ENCODE measurements at places on chromosomes 11 and 22.

DNA sequence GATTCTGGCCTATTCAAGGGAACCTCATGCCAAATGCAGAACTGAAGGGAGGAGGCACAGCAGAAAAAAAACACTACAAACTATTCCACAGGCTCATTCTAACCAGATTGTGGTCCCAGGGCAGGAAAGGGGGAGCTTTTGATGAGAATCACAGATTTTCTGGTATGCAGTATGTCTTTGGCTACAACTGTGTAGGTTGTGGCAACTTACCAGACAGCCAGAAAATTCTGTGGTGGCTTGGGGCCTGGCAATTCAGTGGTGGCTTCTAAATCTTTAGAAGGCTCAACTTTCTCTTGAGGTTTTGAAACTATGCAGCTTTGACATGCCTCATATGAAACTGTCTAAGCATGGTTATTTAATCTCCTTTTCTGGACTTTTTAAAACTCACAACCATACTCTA is 850.8 kb upstream of the CCDC90B start:
- no peak for DNase-seq

- DNase-seq = no peak
Measured at GRCh38 chr22:45233386-45233785, 7.3 kb downstream of the KIAA0930 start.

DNA sequence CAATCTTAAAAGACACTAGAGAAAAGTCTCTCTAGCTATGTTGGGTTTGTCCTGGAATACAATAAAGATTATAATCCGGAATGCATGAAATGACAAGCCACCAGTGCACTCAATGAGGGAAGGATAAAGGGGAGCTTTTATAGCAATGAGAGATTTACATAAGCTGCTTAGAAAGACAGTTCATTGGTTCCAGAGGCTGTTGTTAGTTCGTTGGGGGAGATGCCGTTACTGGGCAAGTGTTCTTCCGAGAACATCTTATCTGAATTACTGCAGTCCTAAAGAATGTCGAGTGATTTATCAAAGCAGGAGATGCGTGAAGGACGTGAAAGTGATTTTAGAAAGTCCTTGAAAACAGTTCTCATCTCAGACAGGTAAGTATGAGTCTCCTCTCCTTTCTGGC is 33.6 kb downstream of the SYN3 start:
- DNase-seq = no peak

GRCh38 chr11:87290304-87290922 is 252.7 kb downstream of the TMEM135 start:
- peak; percentile 64 for DNase-seq

DNA sequence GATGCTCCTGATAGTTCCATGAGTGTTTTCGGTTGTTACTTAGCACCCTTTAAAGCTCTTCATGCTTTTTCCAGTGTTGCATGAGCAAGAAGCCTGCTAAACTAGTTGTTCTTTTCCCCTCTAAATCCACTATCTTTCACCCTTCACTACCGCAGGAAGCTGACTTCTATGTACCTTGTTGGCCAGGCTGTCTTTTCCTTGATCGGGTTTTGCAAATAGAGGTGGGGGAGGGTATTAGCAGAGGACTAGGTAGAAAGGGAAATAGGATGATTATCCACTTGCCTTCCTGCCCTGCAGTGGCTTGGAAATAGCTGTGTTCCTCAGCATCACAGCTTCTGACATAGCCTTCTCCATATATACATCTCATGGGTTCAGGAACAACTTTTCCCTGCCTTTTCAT is 23.9 kb downstream of the AASDHPPT start:
- DNase-seq = no peak

- DNase-seq = no peak
Measured at GRCh38 chr11:107716884-107717532, 5.2 kb upstream of the SLN start.

DNA sequence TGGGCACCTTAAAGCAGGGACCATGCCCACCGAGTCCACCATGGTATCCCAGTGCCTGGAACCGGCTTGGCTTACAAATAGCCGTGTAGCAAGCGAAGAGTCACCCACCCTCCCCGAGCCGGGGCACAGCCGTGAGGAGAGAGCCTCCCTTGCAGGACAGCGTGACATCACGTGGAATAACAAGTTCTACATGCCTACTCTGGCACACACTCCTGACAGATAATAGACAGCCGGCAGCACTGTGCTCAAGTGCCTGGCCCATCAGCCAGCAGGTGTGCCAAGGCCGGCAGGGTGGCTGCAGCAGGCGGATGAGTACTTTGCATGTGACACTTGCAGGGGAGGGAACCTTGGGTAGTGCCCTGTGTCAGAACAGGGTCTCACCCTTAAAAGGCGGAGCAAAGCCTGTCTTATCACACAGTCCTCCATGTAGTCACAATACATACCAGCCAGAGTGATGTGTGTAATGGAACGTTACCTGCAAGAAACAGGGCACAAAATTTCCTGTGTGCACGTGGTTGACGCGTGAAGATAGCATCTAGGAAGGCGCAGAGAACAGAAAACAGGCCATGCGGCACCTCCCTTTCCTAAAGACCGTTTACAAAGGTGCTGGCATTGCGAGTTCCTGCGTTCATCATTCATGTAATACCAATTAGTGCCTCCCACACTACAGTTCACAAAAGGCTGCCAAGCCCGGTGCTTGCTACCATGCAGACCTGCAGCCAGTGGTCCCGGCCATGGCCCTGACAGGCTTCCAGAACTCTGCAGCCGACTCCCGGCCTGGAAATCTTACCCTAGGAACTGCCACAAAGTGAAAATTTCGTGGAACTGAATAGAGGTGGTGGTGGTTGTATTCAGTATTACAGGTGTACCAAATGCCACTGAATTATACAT is 16.4 kb downstream of the TOM1 start:
- no peak for DNase-seq

DNA sequence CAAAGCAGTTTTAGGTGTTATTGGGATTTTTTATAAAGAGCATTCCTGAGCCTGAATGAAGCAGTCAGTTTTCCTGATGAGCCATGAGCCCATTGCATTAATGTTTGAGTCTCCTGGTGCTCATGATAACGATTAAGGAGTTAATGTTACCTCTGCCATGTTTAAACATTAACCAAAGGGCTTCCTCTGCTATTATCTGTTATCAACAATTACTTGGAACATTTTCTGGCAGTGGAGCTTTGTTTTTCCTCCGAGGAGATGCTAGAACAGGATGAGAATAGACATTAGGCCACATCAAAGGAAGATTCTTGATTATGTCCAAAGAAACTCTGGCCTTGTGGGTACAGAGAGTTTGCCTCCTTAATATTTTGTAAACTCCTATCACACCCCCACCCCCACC is 49.9 kb downstream of the ZNRF3 start:
- no peak for DNase-seq

GRCh38 chr11:127454856-127455255 is 454.3 kb upstream of the KIRREL3 start:
- no peak for DNase-seq

- DNase-seq = no peak
Measured at GRCh38 chr22:43202326-43202725, 15.4 kb upstream of the TTLL12 start.

DNA sequence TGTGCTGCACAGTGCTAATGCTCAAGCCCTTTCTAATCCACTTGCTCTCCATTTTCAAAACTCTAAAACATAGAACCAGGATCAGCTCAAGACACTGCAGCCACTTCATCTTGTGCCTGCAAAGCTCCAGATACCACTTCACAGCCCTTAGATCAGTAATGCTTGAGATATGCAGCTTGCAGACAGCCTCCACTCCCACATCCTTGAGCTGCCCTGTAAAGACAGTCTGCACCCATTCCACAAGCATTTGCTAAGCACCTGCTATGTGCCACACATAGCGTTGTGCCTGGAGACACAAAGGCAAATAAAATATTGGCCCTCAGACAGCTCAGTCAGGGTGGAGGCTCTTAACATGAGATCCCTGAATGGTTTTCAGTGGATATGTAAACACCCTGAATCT is 192.5 kb upstream of the SNX19 start:
- no peak for DNase-seq

DNA sequence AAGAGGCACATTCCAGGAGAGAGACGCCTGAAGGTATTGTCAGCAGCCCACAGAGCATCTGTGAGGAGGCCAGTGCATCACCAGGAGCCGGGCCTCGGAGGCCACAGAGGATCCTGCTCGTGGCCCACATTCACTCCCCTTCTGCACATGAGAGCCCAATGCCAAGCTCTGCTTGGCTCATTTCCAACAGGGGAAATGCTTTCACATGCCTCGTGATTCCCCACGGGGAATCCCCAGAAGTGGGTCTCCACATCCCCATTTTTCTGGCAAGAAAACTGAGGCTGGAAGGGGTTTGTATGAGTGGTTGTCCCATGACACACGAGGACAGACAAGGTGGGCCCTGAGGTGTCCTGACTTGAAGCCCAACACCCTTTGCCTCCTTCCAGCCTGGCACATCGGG is 34.4 kb downstream of the TP53I11 start:
- peak; percentile 27 for DNase-seq

- DNase-seq = no peak
Measured at GRCh38 chr22:29948385-29948769, 65.4 kb downstream of the MTMR3 start.

- no peak for DNase-seq
Measured at GRCh38 chr11:1667906-1668305, 29.1 kb upstream of the KRTAP5-6 start.

DNA sequence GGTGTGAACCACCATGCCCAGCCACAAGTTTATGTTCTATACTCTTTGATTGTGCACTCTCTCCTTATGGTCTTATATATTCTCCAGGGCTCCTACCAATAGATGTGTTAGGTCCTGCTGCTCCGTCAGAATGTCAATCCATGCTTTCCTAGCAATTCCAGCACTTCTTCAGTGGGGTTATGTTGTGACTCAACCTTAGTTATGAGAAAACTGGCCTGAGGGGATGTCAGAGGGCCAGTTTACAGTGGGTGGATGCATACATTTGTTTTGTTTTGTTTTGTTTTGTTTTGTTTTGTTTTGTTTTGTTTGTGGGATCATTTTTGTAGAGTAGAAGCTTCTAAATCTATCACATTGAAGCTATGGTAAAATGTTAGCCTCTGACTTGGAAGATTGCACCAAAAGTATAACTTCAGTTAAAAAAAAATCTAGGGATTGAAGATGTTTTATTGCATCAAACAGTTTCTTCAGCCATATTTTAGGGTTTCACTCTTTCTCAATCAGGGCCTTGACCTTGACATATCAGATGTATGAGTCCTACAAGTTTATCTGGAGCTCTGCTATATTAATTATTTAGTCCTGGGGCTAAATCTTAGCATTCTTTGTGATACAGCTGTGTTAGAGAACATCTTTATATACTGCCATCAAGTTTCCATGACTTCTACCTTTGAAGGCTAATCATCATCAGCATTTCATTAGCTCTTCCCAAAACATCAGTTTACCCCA is 191.6 kb upstream of the CNTN5 start:
- no peak for DNase-seq

- no peak for DNase-seq
Measured at GRCh38 chr11:134701564-134702165, 289.6 kb upstream of the B3GAT1 start.
